Right lobe of liver (tissue), 6 donors: ENCODE measurements at places on chromosomes 7 and 10.

DNA sequence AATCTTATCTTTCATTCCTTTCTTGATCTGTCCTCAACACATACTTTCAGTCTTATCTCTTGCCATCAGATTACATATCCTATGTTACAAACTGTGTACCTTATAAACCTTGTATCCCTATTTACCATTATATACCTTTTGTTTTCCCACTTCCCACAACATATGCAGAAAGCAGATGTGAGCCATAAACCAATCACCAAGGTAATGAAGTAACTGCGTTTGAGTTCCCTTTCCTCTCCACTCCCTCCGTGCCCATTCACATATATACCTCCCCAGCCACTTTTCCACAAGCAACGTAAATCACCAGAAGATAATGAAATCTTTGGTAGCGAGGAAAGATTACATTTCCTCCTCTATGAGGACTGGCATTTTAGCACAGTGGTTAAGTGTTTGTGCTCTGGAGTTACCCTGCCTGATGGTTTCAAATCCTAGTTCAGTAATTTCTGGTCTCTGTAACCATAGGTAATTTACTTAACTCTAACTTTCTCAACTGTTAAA lies 55.5 kb upstream of the PHF14 start:
- DNase-seq: no peak

GRCh38 chr10:69317626-69318105 lies 39.4 kb downstream of the HK1 start:
- DNase-seq: no peak

DNA sequence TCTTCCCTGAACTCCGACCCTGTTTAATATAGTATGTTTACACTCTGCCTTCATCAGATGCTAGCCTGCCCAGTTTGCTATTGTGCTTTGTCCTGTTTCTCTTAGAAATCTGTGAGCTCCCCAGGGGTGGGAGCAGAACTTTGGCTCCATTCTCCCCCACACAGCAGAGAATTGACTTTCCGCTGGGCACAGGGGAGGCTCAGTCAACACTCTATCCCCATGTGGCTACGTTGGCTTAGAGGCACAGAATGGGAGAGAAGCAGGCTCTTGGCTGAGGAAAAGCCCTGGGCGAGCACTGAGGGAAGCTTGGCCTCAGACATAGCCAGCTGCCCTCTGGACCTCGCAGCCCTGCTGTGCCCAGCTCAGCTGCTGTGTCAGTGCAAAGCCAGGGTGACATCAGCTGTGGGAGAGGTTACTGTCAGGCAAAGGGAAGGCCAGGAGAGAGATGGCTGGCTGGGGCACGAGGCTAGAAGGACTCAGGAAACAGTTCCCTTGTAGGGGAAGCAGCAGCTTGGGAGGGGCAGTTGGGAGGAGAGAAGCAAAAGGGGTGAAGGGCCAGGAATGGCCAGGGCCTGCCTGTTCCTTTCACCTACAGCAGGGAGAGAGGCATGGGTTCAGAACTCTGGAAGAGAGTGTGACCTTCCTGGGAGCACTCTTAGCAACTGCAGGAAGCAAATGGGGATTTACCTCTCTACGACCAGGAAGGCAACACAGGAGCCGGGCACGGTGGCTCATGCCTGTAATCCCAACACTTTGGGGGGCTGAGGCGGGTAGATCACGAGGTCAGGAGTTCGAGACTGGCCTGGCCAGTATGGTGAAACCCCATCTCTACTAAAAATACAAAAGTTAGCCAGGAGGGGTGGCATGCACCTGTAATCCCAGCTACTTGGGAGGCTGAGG lies 5.8 kb upstream of the SCD start:
- peak; percentile 88 for DNase-seq

DNA sequence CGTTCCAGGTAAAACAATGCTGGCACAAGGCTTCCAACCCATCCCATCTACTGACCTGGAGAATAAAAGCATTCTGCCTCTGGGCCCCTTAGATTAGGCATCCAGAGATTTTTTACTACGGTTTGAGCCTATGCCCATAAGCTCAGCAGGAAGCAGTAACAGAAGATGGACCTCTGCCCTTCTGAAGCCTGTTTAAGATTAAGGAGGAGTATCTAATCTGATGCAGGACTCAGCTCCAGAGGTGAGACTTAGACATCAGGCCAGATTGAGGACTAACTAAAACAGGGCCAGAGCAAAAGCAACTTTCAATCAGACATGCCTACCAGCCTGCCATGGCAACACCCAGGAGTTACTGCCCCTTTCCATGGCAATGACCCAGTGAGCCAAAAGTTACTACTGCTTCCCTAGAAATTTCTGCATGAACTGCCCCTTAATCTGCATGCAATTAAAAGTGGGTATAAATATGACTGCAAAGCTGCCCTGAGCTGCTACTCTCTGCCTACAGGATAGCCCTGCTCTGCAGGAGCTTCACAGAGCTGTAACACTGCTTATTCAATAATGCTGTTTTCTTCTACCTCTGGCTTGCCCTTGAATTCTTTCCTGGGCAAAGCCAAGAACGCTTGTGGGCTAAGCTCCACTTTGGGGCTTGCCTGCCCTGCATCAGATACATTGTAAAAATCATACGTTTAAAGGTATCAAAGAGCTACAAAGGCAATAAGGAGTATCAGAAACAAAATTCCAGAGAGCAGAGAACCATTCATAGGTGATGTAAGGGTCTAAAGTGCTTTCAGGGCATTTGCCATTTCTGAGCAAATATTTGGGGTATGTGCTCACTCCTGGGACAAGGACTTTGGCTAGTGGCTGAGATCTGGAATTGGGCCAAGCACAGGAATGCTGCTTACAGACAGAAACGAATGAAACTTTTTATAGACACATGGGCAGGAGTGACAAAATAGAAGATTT lies 25.0 kb upstream of the CNNM1 start:
- peak; percentile 72 for DNase-seq

DNA sequence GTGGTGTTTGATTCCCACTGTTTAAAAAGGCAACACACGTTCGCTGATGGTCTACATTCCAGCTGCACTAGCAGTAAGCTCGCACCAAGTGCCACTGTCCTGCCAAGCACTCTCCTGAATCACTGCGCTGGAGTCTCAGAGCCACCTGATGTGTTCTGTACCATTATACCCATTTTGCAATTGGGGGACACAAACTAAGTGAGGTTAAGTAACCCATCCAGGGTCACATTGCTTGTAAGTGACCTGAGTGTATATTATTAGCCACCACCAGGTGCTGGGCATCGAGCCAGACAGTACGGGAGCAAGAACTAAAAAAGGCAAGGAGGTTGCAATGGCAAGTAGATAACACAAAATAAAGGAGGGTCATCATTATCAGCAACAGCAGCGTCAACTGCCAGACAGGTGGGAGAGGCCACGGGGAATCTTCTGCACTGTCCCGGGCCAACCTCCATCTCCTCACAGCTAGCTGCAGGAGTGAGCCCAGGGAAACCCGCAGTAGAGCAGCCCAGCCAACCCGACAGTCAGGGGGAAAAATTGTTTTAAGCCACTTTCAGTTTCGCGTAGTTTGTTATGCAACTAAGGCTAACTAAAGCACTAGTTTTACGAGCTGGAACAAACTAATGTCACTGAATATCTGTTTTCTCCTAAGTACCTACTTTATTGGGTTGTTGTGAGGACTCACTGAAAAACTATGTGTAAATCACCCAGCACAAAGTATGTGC lies 712 bp upstream of the CPVL start:
- no peak for DNase-seq

GRCh38 chr10:13924040-13924725 lies 337.4 kb downstream of the PRPF18 start:
- no peak for DNase-seq

- no peak for DNase-seq
These were observed 127.5 kb downstream of the DNAJB6 start for GRCh38 chr7:157464111-157464970.

GRCh38 chr7:149624419-149625339 lies 127.1 kb upstream of the ZNF746 start:
- DNase-seq: peak; percentile 97

DNA sequence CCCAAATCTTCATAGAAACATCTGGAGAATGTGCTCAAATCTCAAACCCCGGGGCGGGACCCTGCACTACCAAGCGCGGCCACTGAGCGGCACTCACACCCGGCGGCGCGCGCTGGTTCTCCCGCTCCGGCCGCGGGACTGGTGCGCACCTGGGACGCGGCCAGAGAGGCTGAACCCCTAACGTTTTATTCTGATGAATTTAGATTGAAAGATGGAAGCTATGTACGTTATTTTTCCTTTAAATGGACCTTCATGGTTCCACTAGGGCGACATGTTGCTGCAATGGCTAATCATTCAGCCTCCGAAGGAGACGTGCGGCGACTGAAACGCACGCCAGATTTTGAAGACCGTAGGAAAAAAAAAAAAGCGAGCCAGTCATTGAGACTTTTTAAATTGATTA lies 107.0 kb upstream of the INSIG1 start:
- peak; percentile 67 for DNase-seq

GRCh38 chr10:35058686-35059085 lies 31.5 kb downstream of the CUL2 start:
- no peak for DNase-seq
